IPS DF 6.9 (cell line): ENCODE measurements at places on chromosomes 3 and 15.
A peak's percentile ranks its signal among the peaks of the same experiment; 100 is the strongest.

- DNase-seq: no peak
Measured at GRCh38 chr15:87021751-87022150, 942.1 kb downstream of the AGBL1 start.

DNA sequence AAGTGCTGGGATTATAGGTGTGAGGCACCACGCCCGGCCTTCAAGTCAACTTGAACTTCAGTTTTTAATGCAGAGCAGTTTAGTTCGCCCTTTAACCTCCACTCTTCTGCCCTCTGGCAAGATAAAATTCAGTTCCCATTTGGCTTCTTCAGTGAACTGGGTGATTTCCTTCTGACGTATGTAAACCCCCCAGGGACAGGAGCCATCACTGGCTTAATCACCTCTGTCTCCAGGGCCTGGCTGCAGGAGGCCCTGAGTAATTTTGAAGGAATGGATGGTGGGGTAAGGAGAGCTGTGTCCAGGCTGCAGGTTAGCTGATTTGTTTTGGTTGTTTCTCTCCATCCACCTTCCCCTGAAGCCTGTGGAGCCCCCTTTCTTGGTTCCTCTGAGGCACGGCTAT, 11.9 kb downstream of the MCM2 start:
- DNase-seq: no peak

- DNase-seq: no peak
Measured at GRCh38 chr15:39084674-39085530, 496.0 kb upstream of the THBS1 start.

GRCh38 chr3:49916686-49917085, 12.9 kb downstream of the MON1A start:
- no peak for DNase-seq

- no peak for DNase-seq
Measured at GRCh38 chr3:59290358-59290757, 240.5 kb upstream of the CFAP20DC start.

GRCh38 chr3:184801241-184801785, 10.7 kb upstream of the VPS8 start:
- no peak for DNase-seq

DNA sequence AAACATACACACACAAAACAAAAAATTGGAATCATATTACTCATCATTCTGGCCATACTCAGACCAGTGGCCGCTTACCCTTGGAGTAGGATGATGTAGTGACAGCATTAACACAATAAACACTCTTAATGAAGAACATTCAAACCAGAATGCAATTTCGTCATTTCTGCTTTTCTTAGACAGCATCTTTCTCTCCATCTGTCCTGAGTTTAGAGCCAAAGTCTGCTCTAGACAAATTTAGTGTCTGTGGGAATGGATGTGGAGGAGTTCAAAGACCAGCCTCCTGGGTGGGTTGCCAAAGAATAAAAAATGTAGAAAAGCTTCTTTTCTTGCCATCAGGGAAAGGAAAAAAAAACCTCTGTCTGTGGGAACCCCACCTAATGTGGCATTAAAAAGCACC, 212.4 kb upstream of the POU1F1 start:
- DNase-seq: no peak

DNA sequence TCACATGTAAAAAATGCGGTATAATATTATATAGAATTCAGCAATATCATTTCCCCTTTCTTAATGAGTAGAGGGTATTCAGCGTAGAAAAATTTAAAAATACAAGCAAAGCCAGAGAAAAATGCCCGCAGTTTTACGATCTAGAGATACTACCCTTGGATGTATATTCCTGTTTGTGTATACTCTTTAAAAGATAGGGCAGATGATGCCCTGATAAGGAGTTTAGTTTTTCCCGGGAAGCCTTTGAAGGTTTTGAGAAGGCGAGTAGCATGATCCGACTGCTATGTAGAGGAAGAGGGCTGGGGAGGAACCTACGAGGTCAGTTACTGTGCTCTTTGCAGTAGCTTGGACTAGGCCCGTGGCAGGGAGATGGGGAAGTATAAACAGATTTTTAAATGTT, 1.2 kb downstream of the YEATS2 start:
- no peak for DNase-seq

GRCh38 chr3:22506871-22507270, 696.3 kb upstream of the UBE2E2 start:
- no peak for DNase-seq

DNA sequence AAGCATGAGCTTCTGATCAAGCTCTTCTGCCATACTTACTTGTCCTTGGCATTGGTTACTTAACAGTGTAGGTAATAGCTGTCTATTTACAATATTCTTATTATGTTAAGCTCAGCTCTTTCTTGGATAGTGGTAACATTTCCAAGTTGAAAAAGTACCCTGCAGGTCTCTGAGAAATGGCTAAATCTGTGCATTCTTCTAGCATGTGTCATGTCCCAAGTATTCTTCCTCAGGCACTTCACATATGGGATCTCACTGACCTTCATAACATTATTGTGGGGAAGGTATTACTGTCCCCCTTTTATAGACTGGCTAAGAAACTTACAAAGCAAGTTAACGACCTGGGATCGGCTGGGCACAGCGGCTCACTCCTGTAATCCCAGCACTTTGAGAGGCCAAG, 236.1 kb downstream of the RORA start:
- no peak for DNase-seq

- no peak for DNase-seq
Measured at GRCh38 chr3:117278424-117279190, 569.0 kb downstream of the TUSC7 start.

GRCh38 chr3:17258823-17259436, 374.2 kb downstream of the PLCL2 start:
- DNase-seq: no peak

- DNase-seq: no peak
Measured at GRCh38 chr3:53712817-53713388, 133.3 kb downstream of the CHDH start.

DNA sequence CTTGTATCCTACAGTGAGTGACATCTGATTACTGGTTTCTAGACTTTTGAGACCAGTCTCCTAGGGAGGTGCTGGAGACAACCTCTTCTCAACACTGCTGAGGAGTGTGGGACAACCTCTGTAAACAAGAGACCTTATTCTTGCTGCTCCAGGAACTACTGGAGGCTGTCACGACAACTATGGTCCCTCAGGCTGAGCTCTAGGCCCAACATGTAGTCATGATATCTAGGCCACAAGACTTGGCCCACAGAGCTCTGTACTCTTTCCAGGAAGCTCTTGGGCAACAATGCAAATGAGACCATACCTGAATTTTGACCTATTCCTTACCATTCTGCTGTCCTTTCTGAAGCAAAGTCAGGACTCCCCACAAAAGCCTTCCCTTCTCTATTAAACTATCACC, 24.3 kb upstream of the HEG1 start:
- DNase-seq: no peak

DNA sequence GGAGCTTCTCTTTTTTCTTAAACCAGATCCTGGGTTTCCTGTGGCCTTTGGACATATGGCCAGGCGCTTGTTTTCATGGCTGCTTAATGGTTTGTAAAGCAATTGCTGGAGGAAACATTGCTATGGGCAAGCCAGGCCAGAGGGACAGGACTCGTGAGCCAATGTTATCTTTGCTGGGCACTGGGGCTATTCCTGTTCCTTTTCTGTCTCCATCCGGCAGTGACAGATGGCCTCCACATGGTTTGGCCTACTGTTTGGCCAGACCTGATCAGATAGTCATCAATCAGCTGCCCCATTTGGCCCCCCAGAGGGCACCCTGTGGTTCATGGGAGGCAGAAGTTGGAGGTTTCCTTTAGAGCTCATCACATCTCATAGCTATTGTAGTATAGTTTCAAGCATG, 326.1 kb upstream of the ROPN1 start:
- DNase-seq: no peak

DNA sequence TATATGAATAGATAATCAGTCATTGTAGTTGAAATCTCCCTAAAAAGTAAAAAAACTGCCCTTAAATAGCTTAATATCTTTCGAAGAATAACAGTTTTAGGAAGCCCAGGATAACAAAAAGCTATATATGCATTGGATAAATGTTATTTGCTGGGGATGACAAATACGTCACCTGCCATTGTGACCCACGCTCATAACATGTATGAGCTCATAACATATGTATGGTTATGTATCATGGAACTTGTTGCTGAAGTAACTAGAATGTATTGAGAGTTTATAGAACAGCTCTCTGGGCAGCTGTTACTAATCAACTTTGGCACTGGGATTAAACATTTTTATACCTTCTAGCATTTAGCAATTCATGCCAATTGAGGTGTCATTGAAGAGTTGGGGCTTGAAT, 1.7 kb upstream of the LRCH3 start:
- no peak for DNase-seq

- DNase-seq: no peak
Measured at GRCh38 chr3:45180051-45180450, 33.9 kb upstream of the CDCP1 start.

- DNase-seq: no peak
Measured at GRCh38 chr3:123453675-123454074, 4.8 kb upstream of the ADCY5 start.

GRCh38 chr3:168807448-168807847, 711.7 kb upstream of the GOLIM4 start:
- peak; percentile 25 for DNase-seq

GRCh38 chr3:139524841-139525636, 14.5 kb downstream of the RBP1 start:
- DNase-seq: no peak

DNA sequence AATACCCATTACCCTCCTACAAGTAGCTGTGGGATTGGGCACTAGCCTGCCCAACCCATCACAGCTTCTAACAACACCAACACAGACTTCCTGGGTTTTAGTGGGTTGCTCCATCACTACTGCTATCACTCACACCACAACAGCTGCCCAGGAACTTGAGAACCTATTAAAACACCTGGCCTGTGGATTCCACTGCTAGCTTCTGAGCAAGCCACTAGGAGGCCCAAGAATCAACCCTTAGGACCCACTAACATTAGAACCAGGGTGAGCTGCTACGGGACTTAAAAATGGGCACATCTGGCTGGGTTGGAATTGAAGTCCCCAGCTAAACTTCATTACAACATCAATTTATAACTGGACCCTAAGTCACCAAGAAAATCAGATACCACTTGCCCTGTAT, 113.2 kb upstream of the TP63 start:
- DNase-seq: no peak
